Psoas muscle (tissue), 8 donors: ENCODE measurements at places on chromosomes 12 and 14. TPM values are rescaled to one million over a fixed set of nuclear protein-coding genes. Genes with fewer than 3 reads are reported as not detected.

DDX24 gene
- 145 TPM for total RNA-seq

ITGA7 gene
- total RNA-seq: 433 TPM

COCH gene
- total RNA-seq: 1.4 TPM

AQP6 gene
- not detected for total RNA-seq

STAC3 gene
- total RNA-seq: 576 TPM

FAM177A1 gene
- total RNA-seq: 83.3 TPM
